ENCODE measurements at places on chromosomes 2 and 18.

- DNase-seq = no peak
Measured at GRCh38 chr2:46645681-46646162, 166.4 kb downstream of the TMEM247 start.

- no peak for DNase-seq
Measured at GRCh38 chr2:46506131-46506706, 26.9 kb downstream of the TMEM247 start.

GRCh38 chr2:46569061-46569560 is 89.7 kb downstream of the TMEM247 start:
- DNase-seq = no peak

GRCh38 chr2:25566094-25566493 is 107.3 kb downstream of the DTNB start:
- no peak for DNase-seq

- no peak for DNase-seq
Measured at GRCh38 chr2:77566582-77566981, 44.4 kb upstream of the LRRTM4 start.

GRCh38 chr2:127662937-127663565 is 12.3 kb downstream of the LIMS2 start:
- DNase-seq = no peak

DNA sequence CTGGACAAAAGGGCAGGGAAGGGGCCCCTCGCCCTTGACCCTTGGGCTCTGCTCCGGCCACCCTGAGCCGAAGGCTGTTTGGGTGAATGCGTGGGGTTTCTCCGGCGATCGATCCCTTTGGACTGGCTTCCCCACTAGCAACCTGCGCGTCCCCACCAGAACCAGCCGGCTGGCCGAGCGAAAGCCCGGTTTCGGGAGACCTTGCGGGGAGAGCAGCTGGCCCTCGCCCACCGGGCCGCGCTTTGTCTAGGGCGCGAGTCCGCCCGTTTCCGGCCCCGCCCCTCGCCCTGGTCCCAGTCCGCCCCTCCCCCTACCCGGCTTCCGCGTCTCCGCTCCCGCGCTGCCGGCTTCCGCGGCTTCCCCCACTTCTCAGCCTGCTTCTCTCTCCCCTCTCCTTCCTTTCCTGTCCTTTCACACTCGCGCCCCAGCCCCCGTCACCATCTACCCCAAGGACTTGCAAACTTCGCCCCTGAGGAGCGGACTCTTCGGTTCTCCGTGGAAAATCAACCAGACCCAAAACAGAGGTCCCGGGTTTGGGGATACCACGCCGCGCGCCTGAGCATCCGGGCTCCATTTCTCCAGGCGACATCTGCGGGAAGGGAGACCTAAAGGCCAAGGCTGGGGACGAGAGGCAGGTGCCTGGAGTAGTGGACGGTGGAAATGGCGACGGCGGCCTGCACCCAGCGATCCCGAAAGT is 48.0 kb upstream of the ATP6V1B1 start:
- no peak for DNase-seq

DNA sequence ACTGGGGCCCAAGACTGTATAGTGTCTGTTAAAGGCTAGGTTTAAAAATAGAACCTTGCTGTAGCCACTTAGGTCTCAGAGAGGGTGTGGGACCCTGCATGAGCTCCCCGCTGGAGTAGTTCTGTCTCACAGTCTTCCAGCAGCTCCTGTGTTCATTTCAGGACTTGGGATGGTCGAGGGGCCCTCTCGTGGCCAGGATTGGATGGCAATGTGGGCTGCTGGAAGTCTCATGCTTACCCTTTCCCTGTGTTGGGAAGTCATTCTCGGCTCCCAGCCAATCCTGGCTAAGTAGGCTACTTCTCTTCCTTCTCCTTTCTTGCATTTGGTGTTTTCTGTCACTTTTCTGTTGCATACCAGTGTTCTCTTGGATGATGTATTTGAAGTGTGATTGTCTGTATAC is 284.0 kb upstream of the GCFC2 start:
- no peak for DNase-seq

GRCh38 chr2:709138-709765 is 32.0 kb upstream of the TMEM18 start:
- DNase-seq = no peak

DNA sequence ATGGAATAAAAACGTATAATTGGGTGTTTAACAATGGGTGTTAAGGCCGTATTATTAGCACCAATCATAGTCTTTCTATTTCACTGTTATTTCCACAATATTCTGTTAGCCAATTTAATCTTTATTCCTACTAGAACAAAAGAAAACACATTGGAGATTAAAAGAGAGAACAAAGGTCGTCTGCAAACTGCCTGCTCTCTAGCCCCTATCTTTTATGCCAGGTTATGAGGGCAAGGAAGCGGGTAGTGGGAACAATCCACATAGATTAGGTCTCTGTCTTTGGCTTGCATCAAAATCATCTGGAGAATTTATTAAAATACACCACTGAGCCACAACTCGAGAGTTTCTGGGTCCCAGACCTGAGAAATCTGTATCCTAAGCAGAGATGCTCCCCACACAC is 69.4 kb upstream of the DSC1 start:
- no peak for DNase-seq

DNA sequence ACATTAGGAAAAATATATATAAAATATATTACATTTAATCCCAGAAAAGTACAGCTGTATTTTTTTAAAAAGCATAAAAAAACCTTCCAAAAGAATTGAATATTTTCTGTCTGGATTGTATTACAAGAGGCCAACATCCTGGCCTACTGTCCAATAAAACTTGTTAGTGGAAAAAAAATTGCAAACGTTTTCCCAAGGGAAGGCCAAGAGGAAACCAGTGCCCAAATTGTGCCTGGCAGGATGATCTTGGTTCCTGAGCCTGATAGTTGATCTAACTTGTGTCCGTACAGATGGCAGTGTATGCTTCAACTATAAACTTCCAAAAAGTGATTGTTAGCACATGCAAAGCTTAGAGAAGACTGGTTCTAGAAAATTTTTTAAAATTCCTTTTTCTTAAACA is 90.6 kb upstream of the LPIN2 start:
- no peak for DNase-seq

- DNase-seq = no peak
Measured at GRCh38 chr2:42928692-42929545, 136.5 kb upstream of the HAAO start.

- no peak for DNase-seq
Measured at GRCh38 chr2:80288576-80288975, 16.0 kb downstream of the LRRTM1 start.

DNA sequence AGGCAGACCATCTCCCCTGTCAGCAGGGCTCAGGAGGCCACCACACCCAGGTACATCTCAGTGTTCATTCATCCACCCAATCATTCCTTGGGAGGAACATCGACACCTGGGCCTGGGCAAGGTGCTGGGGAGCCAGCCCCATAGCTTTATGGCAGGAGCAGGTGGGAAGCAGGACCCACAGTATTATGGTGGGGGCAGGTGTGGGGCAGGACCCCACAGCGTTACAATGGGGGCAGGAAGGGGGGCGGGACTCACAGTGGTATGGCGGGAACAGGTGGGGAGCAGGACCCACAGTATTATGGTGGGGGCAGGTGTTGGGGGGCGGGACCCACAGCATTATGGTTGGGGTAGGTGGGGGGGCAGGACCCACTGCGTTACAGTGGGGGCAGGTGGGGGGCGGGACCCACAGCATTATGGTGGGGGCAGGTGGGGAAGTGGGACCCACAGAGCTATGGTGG is 128.9 kb upstream of the HS6ST1 start:
- DNase-seq = no peak

- no peak for DNase-seq
Measured at GRCh38 chr2:118880501-118880900, 33.1 kb upstream of the EN1 start.

GRCh38 chr2:136297994-136298393 is 180.0 kb upstream of the CXCR4 start:
- DNase-seq = no peak

All from activated CD8-positive, alpha-beta memory T cell treated with anti-CD3 and anti-CD28 coated beads for 4 hours (primary cell).